ENCODE measurements at places on chromosomes 1 and 21.

- DNase-seq: no peak
Observed at GRCh38 chr1:93672069-93672468, 9.6 kb downstream of the BCAR3 start.

DNA sequence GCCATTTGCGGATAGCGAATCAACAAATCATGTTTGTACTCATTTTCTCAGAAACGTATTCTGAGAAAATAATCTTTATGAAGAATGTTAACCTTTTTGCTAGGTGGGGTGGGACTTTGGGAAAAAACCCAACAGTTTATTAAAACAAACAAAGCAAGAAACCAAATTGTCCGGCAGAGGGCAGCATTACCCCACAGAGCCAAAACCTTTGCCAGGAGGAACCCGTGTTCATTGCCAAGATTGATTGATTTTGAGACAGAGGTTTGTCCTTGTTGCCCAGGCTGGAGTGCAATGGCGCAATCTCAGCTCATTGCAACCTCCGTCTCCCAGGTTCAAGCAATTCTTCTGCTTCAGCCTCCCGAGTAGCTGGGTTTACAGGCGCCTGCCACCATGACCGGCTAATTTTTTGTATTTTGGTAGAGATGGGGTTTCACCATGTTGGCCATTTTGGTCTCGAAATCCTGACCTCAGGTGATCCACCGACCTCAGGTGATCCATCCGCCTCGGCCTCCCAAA, 70.8 kb upstream of the RHOU start:
- DNase-seq: peak; percentile 42

DNA sequence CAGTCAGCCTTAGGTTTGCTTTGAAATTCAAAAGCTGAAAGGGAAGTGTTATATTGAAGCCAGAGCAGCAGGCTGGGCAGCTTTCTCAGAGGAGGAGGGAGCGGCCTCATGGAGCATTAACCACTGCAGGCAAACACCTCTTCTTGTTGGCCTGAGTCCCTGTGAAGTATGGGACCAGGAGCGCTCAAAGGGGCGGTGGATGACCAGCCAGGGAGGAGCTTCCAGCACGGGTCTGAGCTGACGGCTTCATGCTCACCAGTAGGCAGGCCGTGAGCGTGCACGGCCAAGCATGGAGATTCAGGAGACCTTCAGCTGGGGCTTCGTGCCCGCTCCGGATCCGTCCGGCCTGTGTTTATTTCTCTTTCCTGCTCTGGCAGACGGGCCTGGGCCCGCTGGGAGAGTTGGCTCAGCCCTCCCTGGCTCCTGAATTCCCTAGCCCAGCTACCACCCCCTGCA, 245.2 kb downstream of the TRABD2B start:
- DNase-seq: no peak

DNA sequence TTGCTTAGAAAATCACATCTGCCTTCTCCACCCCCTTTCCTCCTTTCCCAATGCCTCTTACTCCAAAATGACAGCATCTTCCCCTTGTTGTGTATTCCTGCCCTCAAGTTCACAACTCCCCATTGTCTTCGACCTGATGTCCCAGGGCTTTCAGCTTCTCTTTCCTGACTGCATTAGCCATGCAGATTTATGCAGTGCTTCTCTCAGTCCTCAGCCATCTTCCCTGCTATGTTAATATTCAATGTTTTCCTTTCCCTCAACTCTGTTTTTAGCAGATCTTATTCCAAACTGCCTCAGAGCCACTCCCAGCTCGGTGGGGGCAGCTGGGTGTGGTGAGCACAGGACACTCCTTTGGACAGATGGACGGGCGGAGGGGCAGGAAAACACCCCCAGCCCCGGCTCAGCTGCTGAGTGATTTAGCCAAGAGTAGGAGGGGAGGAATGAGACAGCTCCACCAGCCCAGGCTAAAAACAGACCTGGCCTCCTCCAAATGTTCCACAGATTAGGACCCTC, 71.0 kb downstream of the CD2 start:
- no peak for DNase-seq

DNA sequence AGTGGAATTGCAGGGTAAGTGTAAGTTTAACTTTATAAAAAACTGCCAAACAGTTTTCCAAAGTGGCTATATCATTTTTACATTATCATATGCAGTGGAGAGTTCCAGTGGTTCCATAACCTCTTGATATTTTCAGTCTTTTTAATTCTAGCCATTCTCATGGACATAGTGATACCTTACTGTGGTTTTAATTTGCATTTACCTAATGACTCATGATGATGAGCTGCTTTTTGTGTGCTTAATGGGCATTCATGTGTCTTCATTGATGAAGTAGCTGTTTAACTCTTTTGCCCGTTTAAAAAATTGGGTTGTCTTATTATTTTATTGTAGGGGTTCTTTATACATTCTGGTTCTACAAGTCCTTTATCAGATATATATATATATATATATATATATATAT, 29.4 kb downstream of the SNX27 start:
- DNase-seq: no peak

Measured in stimulated activated CD8-positive, alpha-beta memory T cell treated with anti-CD3 and anti-CD28 coated beads, Interleukin-4, amount 100 ng/mL, for 4 hours (primary cell).